Activated naive CD4-positive, alpha-beta T cell (primary cell): ENCODE measurements at places on chromosomes 4 and X.

DNA sequence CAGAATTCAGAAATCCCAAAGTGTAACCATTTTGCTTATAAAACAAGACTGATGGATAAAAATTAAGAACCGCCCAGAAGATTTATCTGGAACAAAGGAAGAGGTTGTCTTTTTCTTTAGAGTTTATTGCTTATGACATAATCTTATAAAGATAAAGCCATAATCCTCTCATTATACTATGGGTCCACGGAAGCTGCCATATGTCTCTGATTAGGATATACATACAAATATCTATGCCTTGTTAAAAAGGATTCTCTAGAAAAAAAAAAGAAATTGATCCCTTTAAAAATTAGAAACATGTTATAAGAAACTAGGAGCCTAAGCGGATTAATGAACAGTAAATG is 70.5 kb downstream of the RELL1 start:
- no peak for DNase-seq

DNA sequence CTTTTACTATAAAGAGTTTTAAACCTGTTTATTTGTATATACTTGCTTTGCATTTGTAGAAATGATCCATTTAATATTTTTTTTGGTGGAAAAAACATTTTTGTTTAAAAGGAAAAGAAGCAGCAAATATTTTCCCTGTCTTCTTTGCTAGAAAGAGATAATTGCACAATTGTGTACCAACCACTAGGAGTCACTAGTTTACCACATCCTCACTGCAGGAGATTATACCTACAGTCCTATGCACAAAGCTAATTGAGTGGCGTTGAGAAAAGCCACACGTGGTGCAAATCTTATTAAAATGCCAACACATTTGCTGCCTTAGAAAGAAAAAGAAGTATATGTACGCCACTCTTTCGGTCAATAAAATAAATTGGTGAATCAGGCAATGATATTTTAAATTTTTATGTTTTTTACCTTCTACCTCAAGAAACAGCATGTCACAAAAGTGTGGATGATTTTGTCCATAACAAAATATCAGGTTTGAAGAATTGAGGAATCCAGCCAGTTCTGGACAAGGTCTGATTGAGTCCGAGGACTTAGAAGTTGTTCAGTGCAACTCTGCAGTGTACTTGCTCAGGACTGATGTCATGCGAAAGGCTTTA is 102.9 kb downstream of the GRXCR1 start:
- DNase-seq: no peak

GRCh38 chrX:102085706-102086105 is 39.8 kb upstream of the TCEAL2 start:
- no peak for DNase-seq

DNA sequence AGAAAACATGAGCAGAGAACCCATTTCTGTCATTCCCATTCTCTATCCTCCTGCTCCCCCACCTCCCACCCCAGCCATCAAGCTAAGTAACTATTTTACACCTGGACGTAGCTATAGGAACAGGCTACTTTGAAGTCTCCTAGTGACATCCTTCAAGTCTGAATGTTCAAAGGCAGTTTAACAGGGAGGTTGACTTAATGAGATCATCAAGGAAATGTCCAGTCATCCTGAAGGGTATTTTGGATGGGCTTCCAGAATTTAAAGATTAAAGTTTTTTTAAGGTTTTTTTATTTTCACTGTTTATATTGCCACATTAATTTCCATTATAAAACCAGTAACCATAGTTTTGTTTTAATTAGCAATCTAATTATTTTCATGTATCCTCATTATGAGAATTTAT is 41.1 kb downstream of the HPF1 start:
- DNase-seq: no peak

DNA sequence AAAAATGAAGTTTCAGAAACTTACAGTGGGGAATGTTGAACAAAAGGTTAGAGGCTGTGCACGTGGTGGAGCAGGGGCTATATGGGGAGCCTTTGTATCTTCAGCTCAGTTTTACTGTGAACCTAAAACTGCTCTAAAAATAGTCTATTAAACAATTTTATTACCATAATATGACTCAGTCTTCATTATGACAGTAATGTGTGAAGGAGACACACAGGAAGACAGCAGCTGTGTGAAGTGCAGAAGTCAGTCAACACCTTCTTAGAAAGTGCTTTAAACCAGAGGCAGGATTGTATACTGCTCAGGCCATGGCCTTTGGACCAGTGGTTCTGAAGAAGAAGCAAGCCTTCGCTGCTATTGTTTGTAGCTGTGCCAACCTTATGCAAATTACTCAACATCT is 89.7 kb downstream of the ARHGAP10 start:
- DNase-seq: no peak

DNA sequence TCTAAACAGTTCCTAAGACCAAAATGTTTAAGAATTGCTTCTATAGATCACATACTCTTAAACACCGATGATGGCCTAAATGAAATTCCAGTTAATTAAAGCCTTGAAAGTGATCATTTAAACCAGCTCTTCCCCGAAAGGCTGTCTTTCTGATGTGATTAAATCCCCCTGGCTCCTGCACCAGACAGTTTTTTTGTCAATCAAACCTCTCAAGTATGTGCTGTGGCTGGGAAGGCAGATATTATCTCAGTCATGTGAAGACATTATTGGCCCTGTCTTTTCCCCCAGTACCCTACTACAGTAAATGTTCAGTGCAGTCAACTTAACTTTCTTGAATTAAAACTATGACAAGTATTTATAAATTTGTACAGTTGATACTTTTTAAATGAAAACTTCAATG is 121.0 kb upstream of the MYOZ2 start:
- DNase-seq: no peak

- no peak for DNase-seq
Observed at GRCh38 chr4:147633113-147633512, 15.9 kb downstream of the TMEM184C start.

- no peak for DNase-seq
Observed at GRCh38 chrX:13257223-13258051, 62.4 kb downstream of the ATXN3L start.

DNA sequence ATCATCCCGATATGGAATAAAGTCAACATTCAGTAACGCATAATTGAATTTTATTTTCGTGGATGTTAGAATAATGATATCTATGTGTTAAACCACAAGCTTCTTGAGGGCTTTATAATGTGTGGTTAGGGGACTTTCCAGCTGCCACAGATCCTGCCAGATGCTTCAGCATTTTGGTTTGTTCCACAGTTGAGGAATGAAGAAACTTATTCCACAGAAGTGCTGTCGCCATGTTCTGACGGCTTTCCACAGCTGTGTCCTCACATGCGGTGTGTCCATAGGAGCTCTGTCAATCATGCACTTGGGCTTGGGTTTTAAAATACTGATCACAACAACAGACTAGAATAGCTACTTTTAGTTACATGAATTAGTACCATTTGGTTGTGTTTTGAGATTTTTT is 411.9 kb downstream of the TRIML1 start:
- DNase-seq: no peak

GRCh38 chr4:147794787-147795413 is 63.0 kb downstream of the ARHGAP10 start:
- no peak for DNase-seq

DNA sequence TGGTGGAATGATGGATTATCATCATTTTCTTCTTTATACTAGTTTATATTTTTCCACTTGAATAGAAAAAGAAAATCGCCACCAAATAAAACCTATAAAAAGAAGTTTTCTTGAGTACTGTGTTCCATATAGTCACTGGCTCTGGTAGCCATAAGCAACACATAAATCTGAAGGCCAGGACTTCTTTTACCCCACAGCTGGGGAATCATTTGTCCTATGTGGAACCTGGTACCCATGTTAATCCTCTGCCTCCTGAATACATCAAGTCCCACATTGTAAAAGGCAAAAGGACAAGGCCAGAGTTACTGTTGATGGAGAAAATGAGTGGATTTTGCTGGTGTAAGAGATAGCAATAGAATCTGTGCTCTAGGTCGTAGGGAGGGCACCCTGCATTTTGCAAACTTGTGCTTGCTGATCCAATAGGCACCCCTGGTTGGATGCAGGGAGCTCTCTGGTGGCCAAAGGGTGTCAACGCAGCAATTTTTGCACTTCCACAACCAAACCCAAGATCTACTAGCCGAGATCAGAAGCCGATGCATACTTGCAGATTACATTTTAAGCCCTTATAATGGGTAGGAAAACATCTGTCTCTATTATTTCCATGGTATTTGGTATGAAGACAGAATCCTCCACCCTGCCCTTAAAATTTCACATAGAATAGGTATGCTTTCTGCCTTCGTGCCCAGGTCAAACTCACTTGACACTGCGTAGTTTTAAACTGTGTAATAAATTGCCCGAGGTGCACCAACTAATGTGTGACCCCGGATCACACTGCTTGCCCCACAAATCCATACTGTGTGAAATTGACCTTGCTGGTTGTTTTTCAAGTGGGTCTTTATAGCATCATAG is 146.2 kb upstream of the SCML1 start:
- no peak for DNase-seq

DNA sequence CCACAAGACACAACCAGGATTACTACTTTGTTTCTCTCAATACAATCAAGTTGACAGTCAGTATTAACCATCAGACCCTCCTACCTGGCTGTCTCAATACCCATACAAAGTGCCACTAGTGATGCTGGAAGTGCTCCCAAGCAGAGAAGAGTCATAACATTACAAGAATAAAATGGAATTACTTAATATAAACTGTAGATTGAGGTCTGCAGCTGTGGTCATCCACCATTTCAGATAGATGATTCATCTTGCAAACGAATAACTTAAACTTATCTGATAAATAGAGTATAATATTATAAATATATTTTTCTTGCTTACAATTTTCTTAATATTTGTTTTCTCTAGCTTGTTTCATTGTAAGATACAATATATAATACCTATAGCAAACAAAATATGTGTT is 1034.2 kb upstream of the PCDH10 start:
- no peak for DNase-seq

DNA sequence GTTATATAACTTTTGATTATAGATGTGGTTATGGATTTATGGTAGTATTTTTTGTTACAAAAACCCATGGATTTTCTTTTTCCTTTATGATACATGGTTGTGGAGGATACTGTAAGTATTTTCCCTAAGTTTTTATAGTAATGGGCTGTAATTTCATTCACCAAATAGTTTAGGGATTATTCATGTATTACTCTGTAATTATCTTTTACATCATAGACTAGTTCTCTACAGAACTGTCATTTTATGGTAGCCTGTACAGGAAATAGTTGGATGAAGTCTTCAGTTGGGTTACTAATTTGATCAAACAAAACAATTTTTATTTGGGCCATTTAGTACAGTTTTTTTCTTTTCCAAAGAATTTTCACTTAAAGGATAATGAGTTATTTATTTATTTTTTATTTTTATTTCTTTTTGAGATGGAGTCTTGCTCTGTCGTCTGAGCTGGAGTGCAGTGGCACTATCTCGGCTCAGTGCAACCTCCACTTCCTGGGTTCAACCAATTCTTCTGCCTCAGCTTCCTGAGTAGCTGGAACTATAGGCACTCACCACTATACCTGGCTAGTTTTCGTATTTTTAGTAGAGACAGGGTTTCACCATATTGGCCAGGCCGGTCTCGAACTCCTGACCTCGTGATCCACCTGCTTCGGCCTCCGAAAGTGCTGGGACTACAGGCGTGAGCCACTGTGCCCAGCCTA is 42.1 kb downstream of the RBPJ start:
- DNase-seq: no peak

DNA sequence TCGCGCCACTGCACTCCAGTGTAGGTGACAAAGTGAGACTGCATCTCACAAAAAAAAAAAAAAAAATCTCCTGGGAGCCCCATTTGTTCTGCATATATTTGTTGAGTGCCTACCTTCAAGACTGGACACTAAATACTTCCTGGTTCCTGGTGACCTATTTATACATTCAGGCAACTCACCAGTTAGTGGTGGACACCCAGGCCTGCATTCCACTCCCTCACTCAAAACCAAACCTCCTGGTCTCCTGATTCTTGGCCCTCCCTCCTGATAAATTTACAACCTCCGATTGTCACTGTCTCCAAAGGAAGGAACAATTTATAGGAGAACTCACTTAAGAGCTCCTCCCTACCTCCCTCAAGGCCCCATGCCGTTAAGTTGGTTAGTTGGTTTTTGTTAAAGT is 3.1 kb downstream of the SYAP1 start:
- DNase-seq: no peak

- no peak for DNase-seq
Observed at GRCh38 chr4:73055241-73055897, 14.1 kb downstream of the COX18 start.

DNA sequence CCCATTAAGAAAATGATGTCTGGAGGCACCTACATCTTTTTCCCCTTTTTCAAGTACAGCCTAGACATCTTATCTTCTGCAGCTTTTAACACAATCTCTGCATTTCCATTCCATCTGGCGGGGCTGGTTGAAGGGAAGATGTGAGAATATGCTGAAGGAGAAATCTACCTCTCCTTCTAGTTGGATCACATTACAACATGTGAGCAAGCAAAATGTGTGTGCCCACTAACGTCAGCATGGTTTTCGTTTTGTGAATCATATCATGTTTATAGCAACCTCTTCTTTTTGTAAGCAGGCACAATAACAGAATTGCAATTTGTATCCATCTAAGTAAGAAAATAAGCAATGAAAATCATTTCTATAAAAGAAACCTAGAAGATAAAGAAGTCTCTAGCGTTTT is 28.9 kb upstream of the MID1 start:
- DNase-seq: no peak

DNA sequence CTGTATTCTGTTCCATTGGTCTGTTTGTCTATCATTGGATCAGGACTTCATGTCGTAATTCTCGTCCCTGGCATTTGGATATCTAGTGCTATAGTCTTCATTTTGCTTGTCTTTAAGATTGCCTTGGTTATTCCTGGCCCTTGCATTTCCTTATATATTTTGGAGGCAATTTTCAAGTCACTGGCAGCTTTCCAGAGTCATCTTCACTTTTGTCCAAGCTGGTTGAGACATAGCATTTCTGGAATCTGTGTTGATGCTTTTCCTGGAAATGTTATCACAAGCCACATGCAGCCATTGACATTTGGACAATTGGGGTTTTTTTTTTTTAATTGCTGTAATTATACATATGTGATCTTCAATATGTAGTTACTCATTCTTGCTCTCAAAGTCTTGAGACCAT is 45.2 kb upstream of the HGFAC start:
- DNase-seq: no peak

DNA sequence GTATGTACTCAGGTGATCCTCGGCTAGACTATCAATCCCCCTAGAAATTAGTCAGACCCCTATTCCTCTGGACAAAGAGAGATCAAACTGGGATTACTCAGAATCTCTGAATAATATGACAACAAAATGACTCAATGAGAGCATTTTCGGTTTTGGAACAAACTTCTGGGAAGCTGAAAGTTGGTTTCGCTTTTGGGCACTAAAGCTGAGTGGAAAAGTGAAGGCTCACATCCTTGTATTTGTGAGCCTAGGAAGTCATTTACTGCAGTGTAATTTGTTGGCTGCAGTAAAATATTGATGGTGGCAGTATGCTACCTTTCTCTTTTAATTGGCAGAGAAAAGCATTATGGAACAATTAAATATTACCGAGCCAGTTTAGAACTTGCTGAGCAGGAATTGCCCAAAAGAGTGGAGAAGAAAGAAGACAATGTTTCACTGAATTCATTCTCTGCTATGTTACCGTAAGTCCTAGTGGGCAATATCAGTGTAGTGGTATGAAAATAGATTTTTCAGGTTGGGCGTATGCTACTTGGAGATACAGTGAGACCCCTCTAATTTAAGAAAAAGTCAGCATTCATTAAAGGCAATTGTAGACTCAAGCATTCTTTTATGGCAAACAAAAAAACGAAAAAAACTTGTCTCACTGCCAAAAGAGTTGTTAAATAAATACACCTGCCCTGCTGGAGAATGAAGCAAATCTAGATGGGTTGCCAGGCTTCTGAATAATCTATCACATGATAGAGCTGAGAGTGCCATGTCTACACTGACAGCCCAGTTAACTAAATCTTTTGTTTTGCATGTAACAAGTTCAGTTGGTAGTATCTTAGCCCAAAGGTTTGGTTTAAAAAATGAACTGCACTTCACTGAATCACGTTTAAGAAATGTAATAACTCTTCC is 69.6 kb downstream of the AGTR2 start:
- DNase-seq: no peak
